ENCODE measurements at places on chromosomes 5 and 9. TPM values are rescaled to one million over a fixed set of nuclear protein-coding genes. Genes with fewer than 3 reads are reported as not detected.

The ADAMTS12 gene
- total RNA-seq: 2.1 TPM

The COL27A1 gene
- 9.8 TPM for total RNA-seq

The NMUR2 gene
- 0.14 TPM for total RNA-seq

The INSYN2B gene
- total RNA-seq: 0.87 TPM

The IFNA21 gene
- not detected for total RNA-seq

The KCNN2 gene
- 9.3 TPM for total RNA-seq

The NRARP gene
- total RNA-seq: 4.7 TPM

The GARIN3 gene
- not detected for total RNA-seq

The TERT gene
- total RNA-seq: not detected

The FBLL1 gene
- not detected for total RNA-seq

The RMI1 gene
- 7.3 TPM for total RNA-seq

The MARVELD2 gene
- 1.5 TPM for total RNA-seq

The IFNK gene
- total RNA-seq: not detected

The HDAC3 gene
- total RNA-seq: 29.9 TPM

- no peak for DNase-seq
These were observed 473.1 kb downstream of the DIRAS2 start for GRCh38 chr9:90169490-90169889.

GRCh38 chr5:93378073-93378472, 202.9 kb downstream of the NR2F1-AS1 start:
- no peak for DNase-seq

GRCh38 chr5:107532916-107533315, 137.8 kb downstream of the EFNA5 start:
- DNase-seq: no peak

GRCh38 chr5:17412760-17413671, 85.0 kb upstream of the TAF11L2 start:
- no peak for DNase-seq

DNA sequence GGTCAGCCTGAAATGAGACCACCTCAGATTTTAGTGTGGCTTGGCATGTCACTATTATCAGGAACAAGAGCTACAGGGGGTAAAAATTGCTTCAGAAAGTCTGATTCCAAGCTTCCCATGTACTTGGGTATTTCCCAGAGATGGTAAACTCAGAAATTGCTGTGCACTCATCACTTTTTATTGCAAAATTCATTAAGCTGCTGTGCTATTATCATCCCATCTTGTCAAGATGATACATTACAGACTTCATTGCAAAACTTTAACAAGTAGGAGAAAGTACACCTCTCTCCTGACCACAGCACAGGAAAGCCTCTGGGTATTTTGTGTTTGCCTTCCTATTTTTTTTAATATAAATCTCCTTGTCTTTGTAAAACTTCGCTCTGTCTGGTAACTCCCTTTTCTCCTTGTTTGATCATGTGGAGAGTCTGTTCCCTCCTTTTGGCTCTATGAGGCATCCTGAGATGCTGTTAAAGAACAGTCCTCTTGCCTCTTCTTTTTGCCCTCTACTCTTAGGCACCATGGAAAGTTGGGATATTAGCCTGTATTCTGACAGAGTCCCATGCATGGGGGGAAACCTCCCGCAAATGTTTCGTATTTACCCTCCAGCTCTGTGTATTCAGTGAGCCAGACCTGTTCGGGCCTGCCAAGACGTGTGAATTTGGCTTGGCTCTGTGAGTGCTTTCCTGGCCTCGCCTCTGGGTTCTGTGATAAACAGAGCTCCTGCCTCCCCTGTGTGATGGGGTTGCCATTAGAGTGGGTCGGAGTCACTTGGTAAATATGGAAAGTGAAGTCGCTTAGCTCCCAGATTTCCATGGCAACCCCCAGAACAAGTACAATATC, 260.7 kb downstream of the NR3C1 start:
- peak; percentile 67 for DNase-seq

GRCh38 chr9:131490514-131490913, 12.2 kb upstream of the POMT1 start:
- no peak for DNase-seq

GRCh38 chr5:119319890-119320289, 35.9 kb upstream of the TNFAIP8 start:
- DNase-seq: no peak

- DNase-seq: no peak
These were observed 467.4 kb upstream of the SEMA6A start for GRCh38 chr5:117041926-117042595.

DNA sequence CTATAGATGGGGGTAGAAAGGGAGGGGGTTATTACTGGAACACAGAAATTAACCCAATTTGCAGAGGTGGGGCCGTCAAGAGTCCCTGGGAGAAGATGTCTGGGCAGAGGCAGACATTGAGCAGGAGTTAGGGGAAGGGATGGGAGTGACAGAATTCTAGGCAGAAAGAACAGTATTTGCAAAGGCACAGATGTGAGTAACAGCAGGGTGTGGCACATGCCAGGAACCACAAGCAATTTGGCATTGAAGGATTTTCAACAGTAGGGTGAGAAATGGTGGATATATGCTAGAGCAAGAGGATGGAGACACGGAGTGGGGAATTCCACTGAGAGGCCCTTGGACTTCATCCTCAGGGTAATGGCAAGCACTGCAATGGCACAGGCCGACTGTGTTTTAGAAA, 71.6 kb upstream of the FRRS1L start:
- no peak for DNase-seq

DNA sequence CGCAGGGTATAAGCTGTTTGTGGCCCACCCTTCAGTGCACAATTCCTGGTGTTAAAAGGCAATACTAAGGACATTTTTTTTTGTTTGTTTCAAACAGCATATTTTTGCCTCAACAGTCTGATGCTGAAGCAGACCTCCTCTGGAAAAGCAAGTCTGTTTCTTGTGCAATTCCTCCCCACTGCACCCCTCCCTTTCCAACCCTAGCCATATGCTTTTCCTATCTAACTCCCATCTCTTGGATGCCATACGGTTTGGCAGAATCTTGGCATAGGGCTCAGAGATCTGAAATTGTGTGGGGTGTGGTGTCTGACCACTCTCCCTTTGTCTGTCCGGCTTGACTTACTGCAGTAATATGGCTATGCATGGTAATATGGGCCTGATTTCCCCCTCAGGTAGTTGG, 161.6 kb downstream of the TMEM38B start:
- DNase-seq: no peak

DNA sequence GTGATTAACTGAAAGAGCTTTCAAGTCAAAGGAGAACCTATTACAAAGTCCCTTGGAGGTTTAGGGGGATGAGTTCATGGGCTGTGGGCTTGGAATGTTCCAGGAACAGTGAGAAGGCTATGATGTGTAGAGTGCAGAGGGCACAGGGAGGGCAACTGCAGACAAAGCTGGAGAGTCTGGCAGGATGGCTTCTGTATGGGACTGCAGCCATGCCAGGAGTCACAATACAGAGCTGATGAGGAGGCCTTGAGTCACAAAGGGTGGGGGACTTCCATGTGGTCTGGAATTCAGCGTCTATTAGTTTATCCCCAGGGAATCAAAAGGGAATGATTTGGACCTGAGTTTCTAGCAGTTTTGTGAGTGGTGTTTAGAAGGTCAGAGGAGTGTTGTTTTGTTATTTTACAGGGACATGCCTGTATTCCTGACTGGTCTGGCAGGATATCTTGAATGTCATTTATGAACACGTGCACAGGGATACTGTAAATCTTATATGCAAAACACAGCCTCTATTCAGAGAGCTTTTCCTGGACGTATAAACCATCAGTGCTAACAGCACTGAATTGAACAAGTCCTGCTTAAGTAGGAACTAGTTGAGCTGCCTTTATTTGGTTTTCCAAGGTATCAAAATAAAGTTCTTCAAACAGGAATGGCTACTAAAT, 14.3 kb upstream of the TEK start:
- DNase-seq: no peak

GRCh38 chr9:125532812-125533594, 174.0 kb downstream of the MAPKAP1 start:
- DNase-seq: no peak

- no peak for DNase-seq
These were observed 41.0 kb downstream of the KCNMB1 start for GRCh38 chr5:170348137-170348633.

GRCh38 chr9:93217706-93218105, 33.8 kb downstream of the WNK2 start:
- peak; percentile 45 for DNase-seq

- DNase-seq: no peak
These were observed 29.4 kb upstream of the ALDH1A1 start for GRCh38 chr9:72982146-72982799.

DNA sequence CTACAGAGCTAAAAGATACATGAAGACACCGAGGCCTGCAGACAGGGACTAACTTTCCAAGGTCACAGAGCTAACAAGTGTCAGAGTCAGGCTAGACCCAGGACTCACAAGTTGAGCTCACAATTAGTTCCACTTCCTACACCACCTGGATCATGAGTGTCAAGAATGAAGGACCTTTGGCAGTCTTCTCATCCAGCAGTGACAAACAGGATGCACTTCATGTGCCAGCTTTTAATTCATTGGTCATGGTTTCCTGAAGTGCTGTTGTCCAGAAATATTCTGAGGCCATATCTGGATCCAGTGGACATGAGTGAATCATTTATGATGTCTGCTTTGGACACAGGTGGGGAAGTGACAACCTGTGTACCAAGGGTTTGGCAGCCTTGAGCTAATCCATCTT, 77.4 kb downstream of the KCNIP1 start:
- DNase-seq: no peak

- no peak for DNase-seq
These were observed 22.5 kb downstream of the ARHGEF28 start for GRCh38 chr5:73648515-73648914.

GRCh38 chr5:159802661-159803060, 113.6 kb upstream of the ADRA1B start:
- DNase-seq: no peak

DNA sequence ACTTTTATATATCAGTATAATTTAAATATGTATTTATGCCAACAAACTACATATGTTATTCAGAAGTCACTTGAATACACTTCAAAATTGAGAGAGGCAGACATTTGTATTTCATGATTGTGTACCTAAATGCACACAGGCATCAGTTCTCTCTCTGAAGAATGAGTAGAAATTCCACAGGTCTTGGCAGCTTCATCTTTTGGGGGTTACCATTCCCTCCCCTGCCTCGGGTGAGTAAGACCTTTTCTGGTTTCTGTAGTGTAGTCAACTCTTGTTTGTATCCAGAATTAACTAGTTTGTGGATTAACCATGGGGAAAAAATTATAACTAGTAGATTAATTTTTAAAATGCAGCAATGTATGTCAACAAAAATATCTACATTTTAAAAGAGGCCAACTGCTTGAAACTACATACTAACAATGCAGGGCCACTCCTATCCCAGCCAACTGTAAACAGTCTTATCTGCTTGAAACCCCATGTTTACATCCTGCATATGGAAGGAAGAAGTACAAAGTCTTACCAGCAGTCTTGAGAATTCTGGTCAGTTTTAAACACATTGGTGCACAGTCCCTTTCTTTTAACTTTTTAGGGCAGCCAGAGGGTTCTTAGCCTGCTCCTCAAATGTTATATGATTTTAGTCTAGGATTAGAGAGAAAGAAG, 339.6 kb upstream of the KIF2A start:
- DNase-seq: no peak

DNA sequence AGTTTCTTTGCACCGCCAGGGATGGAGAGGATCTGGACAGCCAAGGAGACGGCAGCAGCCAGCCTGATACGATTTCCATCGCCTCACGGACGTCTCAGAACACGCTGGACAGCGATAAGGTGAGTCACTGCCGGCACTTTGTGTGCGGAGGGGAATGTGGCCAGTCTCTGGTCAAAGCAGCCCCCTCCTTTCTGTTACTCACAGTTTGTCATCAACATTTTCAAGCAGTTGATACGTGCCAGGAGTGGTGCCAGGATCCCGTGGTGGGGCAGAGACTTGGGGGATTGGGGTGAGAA, 175.1 kb upstream of the OTULINL start:
- DNase-seq: no peak

- DNase-seq: no peak
These were observed 276.2 kb upstream of the TNC start for GRCh38 chr9:115393976-115394775.

GRCh38 chr5:57466544-57466943, 16.1 kb downstream of the ACTBL2 start:
- DNase-seq: no peak

DNA sequence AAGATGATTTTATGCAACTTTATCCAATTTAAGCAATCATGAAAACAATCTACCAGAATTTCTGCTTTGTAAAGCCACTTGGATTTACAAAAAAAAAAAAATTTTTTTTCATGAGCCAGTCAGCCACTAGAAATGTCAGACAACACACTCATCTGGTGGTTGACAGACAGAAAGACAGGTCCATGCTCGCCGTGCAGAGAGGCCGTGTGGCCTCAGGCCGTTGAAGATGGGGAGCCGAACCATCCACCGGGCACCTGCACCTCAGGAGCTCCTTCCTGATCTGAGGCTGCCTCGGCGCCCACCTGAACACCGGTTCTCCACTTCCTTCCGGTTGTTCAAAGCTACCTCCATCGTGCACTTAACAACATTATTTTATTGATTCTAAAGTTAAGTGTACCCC, 138.0 kb upstream of the IRX4 start:
- no peak for DNase-seq

GRCh38 chr5:95076395-95077185, 208.3 kb downstream of the MCTP1 start:
- no peak for DNase-seq

DNA sequence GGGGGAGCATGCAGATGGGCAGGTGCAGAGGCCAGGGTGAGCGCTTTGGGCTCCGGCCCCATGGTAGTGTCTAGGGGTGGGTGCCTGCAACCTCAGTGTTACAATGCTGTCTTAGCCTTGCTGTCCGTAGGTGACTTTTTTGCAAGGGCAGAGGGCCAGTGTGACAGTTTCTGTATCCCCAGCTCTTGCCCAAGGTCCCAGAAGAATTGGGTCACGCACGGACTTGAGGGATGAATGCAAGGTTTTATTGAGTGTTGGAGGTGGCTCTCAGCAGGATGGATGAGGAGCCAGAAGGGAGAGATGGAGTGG, 492.5 kb downstream of the AGTPBP1 start:
- DNase-seq: no peak

All from Right ventricle myocardium inferior (tissue), 1 donor.